ENCODE measurements at places on chromosomes 2 and 18.

DNA sequence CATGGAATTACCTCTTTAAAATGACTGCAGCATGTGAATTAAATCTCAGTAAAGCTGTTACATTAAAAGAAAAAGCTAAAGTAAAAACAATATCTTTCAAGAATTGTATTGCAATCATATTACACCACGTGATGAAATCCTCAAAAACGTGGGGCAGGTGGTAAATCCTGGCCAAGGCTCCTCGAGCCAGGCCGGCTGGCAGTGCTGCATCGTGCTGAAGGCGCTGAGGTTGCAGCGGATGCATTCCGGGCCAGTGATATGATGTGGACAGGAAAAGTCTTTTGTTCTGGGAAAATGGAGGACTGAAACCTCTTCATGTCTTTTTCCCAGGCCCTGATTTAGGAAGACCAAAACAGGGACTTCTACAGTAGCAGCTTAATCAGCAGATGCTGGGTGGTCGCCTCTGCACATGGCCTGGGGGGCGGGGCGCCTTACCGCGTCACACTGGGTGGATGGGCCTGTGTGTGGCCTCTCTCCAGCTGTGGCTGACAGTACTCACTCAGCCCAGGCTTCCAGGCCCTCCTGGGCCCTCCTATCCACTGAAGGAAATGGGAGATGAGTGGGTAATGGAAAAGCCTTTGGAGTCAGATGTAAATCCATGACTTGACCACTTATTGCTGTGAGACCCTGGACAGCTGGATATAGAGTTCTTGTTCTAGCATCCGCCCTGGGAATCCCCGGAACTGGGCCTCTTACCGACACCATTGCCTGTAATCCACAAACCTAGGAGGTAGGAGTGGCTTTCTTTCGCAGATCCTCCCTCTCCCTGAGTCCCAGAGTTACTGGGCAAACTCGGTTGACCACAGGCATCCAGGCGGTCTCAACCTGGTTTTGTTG is 45.1 kb downstream of the PROC start:
- no peak for DNase-seq

DNA sequence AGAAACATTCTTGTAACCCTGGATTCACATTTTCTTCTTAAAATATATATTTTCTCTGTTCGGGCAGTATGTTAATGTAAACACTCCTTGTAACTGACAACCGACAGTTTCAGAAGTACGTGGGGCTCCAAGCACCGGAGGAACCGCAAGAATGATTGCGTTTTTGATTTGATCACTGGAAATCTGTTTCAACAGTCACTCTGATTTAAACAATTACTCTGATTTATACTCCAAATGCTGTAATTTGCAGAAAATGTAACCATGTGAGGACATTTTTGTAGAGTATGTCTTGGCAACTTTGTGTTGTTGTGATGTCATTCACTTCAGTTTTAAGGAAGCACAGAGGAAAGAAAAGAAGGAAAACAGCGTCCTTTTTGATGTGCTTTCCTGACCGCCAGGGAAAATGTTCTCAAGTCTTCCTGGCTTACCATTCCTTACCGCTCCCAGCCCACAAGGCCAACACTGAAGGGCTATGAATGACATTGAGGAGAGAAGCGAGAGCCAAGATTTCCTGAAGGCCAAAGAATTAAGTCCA is 77.7 kb downstream of the APOB start:
- no peak for DNase-seq

GRCh38 chr2:3179208-3179607 is 198.4 kb downstream of the EIPR1 start:
- DNase-seq, result peak; percentile 49

- DNase-seq, result no peak
These were observed 496.9 kb upstream of the VRK2 start for GRCh38 chr2:57549642-57550102.

DNA sequence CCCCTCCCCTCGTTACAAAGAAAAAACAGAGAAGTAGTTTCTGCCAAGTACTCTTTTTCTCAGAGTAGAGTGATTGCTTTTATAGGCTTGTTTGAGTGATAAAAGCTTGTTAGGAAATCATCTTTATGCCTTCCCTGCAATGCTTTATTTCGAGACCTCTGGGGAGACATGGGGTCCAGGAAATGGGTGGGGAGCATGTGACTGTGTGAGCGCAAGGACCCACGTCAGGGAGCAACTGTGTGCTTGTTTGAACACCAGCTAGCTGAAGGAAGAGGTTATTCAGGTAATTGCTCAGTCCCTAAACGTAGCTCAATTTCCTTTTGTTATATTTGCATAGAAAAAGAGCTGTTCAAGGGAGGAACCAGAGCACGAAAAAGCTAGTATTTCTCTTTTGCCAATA is 187.3 kb downstream of the FAM210A start:
- DNase-seq, result peak; percentile 37

- DNase-seq, result no peak
These were observed 60.8 kb upstream of the FAM136A start for GRCh38 chr2:70362661-70363060.

DNA sequence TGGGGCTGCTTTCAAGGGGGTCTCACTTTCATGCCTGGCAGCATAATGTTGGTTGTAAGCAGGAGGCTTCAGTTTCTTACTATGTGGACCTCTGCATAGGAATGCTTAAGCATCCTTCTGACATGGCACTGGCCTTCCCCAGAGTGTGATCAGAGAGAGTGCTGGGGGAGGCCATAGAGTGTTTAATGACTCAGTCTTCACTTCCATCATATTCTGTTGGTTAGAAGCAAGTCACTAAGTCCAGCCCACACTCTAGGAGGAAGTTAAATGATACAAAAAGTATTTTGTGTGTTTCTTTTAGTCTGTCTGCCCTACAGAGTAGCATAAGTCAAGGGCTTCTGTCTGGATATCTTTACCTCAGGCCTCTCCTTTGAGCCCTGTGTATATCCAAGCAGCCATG is 64.9 kb downstream of the GALNT1 start:
- DNase-seq, result no peak
